Fibroblast of villous mesenchyme (primary cell): ENCODE measurements at places on chromosomes 11 and 22. TPM values are rescaled to one million over a fixed set of nuclear protein-coding genes. Genes with fewer than 3 reads are reported as not detected.

The APOL2 gene
- total RNA-seq = 42.5 and 78.2 TPM in 2 replicates

The CRYBB3 gene
- total RNA-seq = not detected in 2 replicates

The SYCE3 gene
- not detected in 2 replicates for total RNA-seq

The ALDH3B2 gene
- not detected in 2 replicates for total RNA-seq

The OR52N4 gene
- total RNA-seq = not detected in 2 replicates

The OR8G1 gene
- under 0.01 TPM in 1 of 2 replicates, not detected in the other for total RNA-seq

The BIK gene
- 0.86 TPM in 1 of 2 replicates, not detected in the other for total RNA-seq

The PTS gene
- total RNA-seq = 59.9 and 67.8 TPM in 2 replicates

DNA sequence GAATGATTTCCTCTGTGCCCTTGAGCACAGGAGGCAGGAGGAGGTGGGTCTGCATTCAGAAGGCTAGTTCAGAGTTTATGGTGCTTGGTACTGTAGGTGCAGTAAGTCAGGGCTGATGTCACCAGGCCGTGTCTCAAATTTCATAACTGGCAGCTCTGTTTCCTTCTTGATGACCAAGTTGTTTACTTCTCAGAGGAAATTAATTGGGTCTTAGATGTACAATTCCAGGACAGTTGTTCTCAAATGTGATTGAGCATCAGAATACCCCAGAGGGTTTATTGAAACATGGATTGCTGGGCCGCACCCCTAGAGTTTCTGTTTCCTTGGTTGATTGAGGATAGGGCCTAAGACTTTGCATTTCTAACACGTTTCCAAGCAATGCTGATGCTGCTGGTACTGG, 6.2 kb downstream of the AMOTL1 start:
- DNase-seq = peak; percentile 44

GRCh38 chr11:87368858-87369480, 331.2 kb downstream of the TMEM135 start:
- no peak for DNase-seq

- no peak for DNase-seq
Observed at GRCh38 chr22:32205974-32206773, 1.3 kb upstream of the RFPL2 start.

- DNase-seq = no peak
Observed at GRCh38 chr11:64122411-64123410, 43.2 kb downstream of the MACROD1 start.

- DNase-seq = peak; percentile 88
Observed at GRCh38 chr11:11977206-11977938, 31.1 kb downstream of the DKK3 start.

DNA sequence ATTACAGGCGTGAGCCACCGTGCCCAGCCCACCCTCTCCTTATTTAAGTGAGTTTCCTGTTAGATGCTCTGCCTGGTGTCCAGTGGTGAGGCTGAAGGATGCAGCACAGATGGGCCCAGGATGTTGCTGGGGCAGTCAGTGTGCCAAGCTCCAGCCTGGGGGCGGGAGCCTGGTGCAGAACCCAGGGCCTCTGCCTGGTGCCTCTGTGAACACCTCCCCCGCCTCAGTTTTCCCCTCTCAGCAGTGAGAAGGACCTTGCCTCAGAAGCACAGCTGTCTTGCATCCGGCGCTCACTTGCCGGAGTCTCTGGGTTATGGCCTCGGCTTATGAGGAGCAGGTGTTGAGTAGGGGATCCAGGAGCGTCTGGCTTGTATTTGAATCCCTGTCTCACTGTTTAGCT, 116.2 kb downstream of the KIAA1671 start:
- no peak for DNase-seq

DNA sequence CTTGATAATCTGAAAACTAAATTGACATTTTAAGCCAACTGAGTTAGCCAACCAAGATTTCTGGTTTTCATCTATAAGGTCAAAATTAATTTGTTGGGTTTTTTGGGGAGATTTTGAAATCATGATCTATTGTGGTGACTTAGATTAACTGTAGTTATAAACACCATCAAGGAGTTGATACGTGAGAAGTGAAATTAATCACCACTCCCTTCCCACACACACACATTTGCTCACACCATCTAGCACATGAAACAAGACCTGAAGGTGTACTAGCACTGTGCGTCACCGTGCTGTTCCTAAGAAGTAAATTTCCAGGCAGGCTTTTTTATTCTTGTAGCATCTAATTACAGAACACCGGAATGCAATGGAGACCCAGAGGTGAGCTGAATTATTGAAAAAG, 2.1 kb downstream of the OR5B21 start:
- DNase-seq = no peak

GRCh38 chr11:130775306-130776060, 140.8 kb downstream of the SNX19 start:
- DNase-seq = peak; percentile 91

GRCh38 chr22:45164270-45165088, 754 bp downstream of the NUP50 start:
- peak; percentile 72 for DNase-seq

GRCh38 chr22:31753005-31753633, 700 bp upstream of the DEPDC5 start:
- peak; percentile 22 for DNase-seq

DNA sequence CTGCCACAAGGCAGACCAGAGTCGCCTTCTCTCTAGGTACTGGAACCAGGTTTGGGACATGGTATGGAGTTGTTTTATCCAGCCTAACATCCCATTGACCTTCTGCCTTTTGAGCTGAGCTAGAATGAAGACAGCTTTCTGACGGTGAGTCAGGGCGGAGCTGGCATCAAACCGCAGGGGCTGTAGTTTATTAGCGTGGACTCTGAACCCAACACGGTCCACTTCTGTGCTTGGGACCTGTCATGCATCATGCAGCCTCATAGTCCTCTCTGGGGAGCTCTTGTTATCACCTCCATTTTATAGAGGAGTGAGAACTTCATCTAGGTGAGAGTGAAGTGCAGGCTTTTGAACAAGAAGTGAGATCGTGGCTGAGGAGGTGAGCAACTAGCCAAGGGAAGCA, 8.3 kb downstream of the GAL3ST1 start:
- no peak for DNase-seq

DNA sequence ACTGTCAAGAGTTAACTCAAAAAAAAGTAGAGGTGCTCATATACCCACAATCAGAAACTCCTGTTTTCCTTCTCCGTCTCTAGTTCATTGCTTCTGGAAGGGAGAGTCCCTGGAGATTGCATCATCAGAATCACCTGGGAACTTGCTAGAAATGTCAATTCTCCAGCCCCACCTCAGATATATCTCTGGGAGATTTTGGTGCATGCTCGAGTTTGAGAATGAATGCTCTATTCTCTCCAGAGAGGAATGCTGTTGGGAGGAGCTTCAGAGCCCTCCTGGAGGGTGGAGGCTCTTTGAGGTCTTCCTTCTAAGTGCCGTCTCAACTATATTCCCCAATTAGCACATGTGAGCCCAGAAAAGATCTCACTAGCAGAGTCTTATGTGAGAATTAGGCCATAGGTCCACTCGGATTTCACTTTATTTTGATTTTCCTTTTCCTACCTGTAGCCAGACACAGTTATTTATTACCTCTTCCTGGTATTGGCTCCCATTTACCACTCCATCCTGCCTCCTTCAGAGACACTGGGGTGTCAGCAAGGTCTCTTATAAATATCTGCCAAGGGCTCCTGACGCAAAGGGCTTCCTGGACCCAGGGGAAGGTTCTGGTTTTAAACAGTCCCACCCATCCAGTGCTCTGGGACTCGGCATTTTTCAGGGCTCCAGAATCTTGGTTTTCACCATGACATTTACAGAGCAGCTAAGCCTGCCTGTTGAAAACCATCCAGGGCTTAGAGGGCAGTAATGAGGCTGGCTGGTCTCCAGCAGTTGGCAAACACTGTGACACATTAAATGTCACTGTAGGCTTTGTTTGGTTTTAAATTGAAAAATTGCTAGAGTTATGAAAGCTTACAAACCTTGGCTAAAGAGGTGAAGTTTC, 136.2 kb downstream of the CD44 start:
- DNase-seq = no peak

DNA sequence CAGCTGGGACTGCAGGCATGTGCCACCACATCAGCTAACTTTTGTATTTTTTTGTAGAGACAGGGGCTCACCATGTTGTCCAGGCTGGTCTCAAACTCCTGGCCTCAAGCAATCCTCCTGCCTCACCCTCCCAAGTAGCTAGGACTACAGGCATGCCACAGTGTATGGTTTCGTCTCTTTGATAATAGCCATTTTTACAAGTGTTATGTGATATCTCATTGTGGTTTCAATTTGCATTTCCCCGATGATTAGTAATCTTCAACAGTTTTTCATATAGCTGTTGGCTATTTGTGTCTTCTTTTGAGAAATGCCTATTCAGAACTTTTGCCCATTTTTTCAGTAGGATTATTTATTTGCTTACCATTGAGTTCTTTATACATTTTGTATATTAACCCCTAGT, 9.0 kb upstream of the MTMR3 start:
- DNase-seq = no peak

- DNase-seq = no peak
Observed at GRCh38 chr22:45518580-45518991, 15.9 kb downstream of the FBLN1 start.

DNA sequence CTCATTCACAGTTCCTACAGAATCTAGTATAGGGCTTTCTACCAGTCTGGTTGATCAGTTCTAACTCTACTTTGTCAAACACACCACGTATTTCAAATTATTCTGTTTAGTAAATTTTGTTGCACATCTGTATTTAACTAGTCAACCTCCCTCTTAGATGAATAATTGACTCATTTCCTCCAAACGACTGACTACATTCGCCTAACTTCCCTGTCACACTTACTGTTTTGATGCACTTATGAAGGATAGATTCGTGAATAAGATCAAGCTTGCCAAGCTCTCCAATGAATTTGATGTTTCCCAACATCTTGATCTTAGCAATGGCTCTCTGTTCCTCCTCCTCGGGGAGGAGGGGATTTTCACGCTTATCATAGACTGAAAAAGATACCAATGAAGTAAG, 5.0 kb downstream of the EIF4G2 start:
- no peak for DNase-seq

DNA sequence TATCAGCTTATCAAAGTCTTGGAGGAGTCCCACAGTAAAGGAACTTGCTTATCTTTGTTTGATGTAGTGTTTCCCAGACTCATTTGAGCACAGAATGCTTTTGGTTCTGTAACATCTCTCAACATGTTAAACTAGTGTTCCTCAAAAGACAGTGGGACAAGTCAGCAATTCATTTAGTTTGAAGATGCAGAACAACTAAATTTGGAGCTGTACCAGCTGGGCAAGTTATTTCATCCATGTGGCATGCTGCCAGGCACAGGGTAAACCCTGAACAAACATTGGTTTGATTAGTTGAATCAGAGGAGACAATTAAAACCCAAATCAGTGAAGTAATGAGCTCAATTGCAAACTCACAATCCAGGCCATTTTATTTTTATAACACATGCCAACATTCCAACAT, 141.2 kb downstream of the CSNK2A3 start:
- no peak for DNase-seq

DNA sequence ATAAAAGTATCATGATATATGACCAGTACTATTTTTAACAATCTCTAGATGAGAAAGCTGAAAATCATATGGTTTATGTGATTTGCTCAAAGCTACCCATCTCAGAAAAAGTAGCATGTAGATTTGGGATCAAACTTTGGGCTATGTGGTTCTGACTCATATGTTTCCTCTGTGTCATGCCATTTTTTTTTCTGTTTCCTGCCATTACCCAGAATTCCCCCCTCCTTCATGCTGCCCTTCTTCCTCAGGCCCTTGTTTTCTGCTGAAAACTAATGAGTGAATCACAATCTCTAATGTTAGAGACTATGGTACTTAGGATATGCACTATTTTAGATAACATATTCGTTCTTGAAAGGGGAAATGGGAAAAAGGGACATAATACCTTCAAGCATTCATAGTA, 80.7 kb downstream of the JRKL start:
- DNase-seq = no peak

GRCh38 chr11:72553706-72554105, 119.4 kb upstream of the CLPB start:
- DNase-seq = no peak

DNA sequence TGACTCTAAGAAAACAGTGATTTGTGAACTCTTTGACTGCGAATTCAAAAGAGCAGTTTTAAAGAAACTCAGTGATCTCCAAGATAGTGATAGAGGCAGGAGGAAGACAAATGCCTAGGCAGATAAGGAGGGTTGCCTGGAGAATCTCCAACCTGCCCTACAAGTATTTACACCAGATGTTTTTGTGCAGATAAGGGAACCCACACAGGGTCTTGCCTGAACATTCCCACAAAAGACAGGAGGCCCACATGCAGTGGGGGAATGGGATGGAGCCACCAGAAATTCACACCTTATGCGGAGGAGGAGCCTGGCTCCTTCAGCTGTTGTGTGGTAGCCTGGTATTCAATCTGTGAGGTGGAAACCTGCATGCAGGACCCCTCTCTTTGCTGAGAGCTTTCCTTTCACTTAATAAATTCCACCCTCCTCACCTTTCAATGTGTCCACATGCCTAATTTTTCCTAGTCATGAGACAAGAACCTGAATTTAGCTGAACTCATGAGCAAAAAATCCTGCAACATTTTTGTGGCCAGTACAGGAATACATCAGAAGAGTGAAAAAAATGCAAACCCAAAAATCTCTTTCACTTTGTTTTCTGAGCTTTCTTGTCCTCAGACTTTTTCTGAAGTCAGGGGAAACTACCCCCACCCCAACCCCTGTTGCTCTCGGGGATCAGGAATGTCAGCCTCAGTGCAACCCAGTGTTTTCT, 8.1 kb upstream of the GLYAT start:
- no peak for DNase-seq

DNA sequence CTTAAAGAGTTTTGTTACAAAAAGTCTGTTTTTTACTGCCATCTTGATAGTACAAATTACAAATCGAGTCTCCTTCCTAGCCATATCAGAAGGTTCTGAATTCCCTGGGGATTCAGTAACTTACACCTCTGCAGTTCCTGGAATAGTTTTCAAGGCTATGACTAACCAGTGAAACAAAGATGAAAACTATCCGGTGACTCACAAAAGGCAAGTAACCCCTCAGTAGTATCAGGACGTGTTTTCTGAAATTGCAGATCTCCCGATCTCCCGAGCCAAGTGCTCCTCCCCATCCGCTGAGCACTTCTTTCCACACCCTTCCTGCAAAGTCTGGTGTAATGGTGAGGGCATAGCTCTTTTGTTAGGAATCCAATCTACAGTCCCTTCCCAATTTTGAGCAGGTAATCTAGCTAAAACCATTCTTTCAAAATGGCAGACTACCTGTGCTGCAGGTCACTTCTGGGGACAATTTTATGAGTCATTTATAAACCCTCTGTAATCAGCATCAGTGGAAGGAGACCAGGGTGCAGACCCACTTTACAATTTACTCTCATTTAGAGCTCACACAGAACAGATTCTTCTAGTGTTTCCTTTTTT, 7.7 kb downstream of the E2F8 start:
- peak; percentile 66 for DNase-seq

DNA sequence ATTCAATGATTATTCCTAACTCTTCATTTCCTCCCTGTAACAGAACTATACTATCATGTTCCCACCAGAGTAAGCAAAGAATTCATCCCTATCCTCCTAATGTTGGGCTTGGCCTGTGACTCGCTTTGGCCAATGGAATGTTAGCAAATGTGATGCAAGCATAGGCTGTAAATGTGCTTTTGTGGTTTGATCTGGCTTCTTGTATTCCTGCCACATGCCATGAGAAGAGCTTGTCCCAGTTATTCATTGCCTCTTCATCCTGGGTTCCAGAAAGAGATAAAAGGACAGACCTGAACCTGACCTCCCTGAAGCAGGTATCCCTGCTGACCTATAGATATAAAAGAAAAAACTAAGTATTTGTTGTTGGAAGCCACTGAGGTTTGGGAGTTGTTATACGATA, 51.0 kb downstream of the SYTL2 start:
- DNase-seq = peak; percentile 87
